Psoas muscle (tissue), 8 donors: ENCODE measurements at places on chromosomes 12 and 14.

DNA sequence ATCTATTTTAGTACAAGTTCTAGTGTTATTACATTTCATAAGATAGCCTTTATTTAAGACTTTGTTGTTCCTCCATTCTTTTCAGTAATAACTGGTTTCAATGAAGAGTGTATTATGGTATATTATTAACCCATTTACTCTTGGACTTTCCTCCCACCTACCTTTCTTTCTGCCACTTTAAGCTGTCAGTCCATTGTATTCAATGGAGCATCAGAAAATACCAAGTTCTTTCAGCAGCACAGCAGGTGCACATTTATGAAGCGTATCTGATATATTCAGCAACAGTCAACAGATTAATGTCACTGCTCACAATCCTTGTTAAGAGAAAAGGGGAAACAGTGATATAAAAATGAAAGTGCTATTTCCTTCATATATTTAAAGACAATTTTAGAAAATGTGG is 660.9 kb downstream of the C12orf50 start:
- no peak for DNase-seq

DNA sequence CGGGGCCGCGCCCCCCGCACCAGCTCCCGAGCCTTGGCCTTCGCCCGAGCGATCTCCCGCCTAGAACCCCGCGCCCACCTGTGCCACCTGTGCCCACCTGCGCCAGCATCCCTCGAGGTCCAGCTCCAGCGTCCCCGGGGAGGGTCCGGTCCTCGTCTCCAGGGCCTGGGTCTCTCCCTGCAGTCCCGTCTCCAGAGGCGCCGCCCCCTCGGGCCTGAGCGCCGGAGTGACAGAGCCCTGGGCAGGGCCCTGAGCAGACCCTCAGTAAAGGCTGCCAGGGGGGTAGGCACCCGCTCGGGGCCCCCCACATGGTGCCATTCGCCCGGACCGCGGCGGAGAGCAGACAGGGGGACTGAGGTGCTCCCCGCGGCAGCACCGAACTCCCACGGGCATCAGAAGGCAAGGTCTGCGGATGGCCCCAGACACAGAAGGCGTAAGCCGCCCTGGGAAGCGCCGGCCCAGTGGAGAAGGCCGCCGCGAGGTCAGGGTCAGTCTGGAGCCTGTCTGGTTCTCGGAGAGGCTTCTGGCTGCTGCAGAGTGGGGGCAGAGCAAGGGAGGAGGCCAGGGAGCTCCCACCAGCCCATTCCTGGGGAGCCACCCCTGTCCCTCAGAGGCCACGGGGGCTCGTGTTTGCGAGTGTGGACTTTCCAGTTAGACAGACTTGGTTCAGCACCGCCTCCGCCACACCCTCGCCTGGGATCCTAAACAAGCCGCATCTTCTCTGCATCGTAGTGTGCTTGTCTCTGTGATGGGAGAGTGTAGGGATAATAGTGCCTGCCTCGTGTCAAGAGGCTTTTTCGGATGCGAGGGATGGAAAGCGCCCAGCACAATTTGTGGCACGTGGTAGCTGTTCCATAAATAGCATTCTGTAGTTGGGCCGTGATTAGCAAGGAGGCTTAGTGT is 1.1 kb upstream of the PPP1R13B start:
- DNase-seq = peak; percentile 65

GRCh38 chr12:92357584-92358261 is 212.1 kb upstream of the BTG1 start:
- no peak for DNase-seq

GRCh38 chr14:22685467-22685866 is 41.3 kb upstream of the OR6J1 start:
- DNase-seq = no peak

- DNase-seq = no peak
These were observed 45.5 kb downstream of the MGST1 start for GRCh38 chr12:16392846-16393535.
